ENCODE measurements at places on chromosomes 11 and 22.

DNA sequence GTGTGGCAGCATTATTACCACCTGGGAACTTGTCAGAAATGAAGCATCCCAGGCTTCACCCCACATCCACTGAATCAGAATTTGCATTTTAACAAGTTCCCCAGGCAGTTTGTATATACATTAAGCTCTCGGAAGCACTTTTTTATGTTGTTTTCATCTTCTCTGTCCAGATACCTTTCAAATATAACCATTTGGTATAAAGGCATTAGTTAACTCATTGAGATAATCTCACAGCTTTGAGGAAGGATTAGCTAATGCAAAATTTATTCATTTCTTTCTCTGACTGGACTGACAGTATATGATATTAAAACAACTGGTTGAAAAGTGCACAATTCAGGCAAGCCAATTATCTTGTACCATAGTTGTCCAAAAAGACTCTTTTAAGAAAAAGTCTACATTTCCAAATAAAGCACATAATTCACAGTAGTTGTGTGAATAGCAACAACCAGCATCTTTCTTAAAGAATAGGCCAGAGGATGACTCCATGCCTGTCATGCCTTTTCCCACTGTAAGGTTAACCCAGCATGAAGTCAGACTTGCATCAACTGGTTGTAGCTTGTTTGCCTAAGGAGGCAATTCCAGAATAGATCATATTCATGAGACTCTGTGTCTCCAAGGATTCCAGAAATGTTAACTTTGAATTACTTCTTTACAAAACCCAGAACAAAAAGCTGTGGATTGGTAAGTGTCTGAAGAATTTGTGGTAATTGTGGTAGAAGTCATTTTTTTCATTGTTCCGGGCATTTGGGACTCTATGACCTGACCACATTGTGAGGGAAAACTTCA is 254.3 kb upstream of the SESN3 start:
- no peak for DNase-seq

DNA sequence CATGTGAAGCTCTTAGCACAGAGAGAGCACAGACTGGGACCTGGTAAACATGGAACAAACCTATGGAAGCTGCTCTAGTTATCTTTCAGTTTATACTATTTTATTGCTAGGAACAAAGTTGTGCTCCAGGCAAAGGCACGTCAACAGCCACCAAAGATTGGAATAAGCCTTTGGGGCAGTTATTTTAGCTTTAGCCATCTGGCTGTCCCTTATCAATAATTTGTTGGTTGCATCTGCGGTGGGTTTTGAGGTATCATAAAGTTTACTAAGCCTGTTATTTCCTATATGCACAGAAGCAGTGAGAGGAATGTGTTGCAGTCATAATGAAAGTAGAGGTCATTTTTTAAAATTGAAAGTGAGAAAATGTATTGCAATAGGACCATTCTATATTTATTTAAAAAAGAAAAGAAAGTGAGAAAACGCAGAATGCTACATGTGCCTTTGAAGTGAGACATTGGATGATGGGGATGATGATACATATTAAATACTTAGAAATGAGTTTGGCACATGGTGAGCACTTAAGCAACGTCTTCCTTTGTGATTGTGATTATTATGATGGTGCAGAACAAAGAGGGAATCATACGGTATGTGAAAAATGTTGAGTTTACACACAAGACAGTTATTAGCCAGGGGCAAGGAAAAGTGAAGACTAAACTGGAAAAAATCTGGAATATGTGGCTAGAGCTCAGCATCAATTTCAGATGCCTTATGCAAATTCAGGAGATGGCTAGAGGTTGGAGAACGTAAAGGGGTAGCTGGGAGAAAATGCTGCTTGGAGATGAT is 58.3 kb downstream of the PRR5L start:
- peak; percentile 93 for DNase-seq

GRCh38 chr22:42269432-42270175 is 849 bp downstream of the TCF20 start:
- DNase-seq: no peak

- no peak for DNase-seq
Observed at GRCh38 chr11:89205378-89205777, 27.7 kb downstream of the TYR start.

DNA sequence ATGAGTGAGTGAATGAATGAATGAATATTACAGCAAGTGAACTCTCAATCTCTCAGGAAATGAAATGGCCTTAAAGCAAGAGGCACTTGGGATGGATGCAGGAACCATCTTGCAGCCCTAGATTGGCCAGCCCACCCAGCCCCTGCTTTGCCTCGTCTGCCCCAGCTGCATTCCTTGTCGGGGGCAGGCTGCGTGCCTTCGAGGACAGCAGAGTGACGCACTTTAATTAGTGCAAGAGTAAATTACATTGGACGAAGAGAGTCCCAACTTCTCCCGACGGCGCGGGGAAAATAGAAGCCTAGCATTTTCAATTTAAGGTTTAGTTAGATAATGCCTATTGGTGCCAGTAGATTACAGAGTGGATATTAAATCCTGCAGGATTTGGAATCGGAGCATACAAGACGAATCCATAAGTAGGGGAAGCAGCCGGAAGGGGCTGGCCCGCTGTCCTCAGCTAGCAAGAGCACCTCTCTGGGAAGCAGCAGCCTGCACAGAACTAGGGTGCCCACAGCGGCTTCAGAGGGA is 33.8 kb downstream of the TRIM29 start:
- DNase-seq: no peak

DNA sequence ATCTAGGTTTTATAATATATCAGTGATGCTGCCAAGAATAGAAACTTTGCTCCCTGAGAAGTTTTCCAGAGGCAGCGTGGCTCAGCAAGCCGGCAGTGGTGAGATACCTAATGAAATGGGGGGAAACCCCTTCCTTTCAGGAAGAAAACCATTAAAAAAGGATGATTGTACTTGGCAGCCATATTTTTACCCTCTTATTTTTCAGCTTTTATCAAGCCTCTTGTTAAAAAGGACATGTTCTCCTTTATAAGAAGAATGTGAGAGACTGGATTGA is 9.0 kb upstream of the ME3 start:
- no peak for DNase-seq

DNA sequence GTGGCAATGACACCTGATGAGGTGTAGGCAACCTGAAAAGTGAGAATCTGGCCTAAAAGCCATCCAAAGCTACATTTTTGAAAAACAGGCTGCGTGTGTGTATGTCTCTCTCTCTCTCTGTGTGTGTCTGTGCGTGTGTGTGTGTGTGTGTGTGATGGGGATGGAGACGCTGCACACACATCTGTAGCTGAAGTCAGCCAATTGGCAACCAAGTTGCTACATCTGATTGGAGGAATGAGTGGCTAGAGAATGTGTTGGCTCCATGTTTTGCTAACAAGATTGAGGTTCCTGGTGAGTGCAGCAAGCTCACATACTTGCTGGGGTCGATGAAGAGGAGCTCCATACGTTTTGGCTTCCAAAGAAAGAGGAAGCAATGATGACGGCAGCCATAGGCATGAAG is 311.4 kb upstream of the NCAM1 start:
- DNase-seq: no peak

GRCh38 chr11:44597358-44598012 is 32.0 kb downstream of the CD82 start:
- no peak for DNase-seq

- DNase-seq: no peak
Observed at GRCh38 chr11:122322329-122322728, 206.3 kb upstream of the BLID start.

- DNase-seq: no peak
Observed at GRCh38 chr11:107824668-107825369, 33.8 kb downstream of the SLC35F2 start.

- DNase-seq: no peak
Observed at GRCh38 chr11:95708681-95709080, 80.9 kb downstream of the FAM76B start.

DNA sequence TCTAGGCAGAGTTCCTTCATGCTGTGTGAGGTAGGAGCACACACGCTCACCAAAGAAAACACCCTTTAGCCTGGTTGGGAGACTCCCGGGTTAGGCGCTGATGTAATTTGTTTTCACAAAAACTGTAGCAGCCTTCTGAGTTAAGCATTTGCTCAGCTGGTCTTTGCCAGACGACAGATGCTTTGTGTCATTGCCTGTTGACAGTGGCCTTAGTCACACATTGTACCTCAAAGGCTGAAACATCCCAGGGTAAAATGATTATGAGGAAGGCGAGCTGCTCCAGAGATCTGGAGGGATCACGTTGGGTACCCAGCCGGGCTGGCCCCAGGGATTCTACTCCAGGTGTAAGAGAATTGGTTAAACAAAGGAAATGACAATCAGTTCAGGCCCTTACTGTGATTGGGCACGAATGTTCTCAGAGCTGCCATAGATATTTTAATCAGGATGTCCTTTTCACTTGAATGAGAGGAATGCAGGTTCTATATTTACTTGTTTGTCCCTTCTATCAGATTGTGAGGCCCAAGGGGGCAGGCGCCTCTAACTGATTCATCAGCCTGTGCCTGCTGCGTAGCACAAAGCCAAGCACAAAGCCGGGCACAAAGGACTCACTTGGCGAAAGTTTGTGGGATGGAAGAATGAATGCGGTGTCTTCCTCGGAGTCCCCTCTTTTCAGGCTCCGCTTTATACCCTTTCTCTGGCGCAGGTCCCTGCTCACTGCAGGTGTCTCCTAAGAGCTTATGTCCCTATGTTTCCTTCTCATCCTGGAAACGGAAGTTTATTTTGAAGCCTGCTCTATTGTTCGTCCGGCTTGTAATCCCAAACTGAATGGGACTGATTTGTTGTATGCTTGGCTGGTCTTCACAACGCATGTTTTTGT is 47.1 kb downstream of the ADM start:
- DNase-seq: peak; percentile 78

- DNase-seq: peak; percentile 33
Observed at GRCh38 chr11:123577081-123577598, 77.3 kb downstream of the SCN3B start.

GRCh38 chr22:25368271-25368670 is 148.8 kb downstream of the CRYBB2 start:
- peak; percentile 40 for DNase-seq

DNA sequence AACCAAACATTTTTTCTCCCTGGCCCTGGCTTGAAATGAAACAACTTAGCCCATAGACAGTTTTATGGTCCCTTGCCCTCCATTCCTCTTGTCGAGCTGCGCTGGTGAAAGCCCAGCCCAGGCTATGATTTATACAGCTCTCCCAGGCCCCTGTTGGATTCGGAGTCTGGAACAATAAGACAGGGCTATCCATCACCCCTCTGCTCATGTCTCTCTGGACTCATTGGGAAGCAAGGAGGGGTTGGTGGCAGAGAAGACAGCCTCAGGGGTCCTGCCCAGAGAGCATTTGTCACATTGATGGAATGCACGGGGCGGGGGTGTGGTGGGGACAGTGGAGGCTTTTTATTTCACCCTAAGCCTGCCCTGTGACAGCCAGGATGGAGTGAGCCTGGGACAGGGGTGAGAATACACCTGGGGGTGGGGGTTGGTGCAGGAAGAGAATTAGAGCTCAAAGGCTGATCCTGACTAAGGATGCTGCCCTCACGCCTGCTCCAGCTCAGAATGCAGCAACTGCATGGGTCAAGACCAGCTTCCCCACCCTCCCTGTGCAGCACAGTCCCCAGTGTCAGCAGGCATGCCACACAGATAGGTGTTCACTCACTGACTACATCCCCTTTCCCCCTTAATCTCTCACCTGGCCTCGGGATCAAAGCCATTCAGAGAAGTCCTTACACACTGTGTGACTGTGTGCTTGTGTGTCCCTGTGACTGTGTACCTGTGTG is 10.0 kb upstream of the PKNOX2 start:
- no peak for DNase-seq

- no peak for DNase-seq
Observed at GRCh38 chr22:23116506-23117263, 25.1 kb downstream of the RSPH14 start.

- DNase-seq: no peak
Observed at GRCh38 chr22:49583886-49584505, 243.7 kb downstream of the BRD1 start.

GRCh38 chr11:35290876-35291275 is 128.5 kb downstream of the SLC1A2 start:
- DNase-seq: no peak

DNA sequence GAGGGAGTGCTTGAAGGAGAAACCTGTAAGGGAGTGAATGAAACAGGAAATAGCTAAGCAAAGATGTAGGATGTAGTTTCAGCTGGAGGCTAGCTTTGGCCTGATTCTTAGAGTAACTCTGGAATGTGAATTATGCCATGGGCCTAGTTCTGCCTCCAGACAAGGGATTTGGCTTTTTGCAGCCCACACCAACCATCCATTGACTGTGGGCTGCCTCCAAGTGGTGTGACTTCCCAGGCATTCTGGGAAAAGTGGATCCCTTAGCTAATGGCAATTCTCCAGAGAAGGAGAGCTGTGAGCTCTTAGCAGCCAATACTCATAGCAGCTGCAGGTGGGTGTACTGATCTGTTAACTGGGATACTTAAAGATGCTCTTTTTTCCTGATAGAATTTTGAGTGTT is 2.0 kb upstream of the OR9I1 start:
- no peak for DNase-seq

- no peak for DNase-seq
Observed at GRCh38 chr11:12212174-12212820, 101.9 kb downstream of the MICAL2 start.

DNA sequence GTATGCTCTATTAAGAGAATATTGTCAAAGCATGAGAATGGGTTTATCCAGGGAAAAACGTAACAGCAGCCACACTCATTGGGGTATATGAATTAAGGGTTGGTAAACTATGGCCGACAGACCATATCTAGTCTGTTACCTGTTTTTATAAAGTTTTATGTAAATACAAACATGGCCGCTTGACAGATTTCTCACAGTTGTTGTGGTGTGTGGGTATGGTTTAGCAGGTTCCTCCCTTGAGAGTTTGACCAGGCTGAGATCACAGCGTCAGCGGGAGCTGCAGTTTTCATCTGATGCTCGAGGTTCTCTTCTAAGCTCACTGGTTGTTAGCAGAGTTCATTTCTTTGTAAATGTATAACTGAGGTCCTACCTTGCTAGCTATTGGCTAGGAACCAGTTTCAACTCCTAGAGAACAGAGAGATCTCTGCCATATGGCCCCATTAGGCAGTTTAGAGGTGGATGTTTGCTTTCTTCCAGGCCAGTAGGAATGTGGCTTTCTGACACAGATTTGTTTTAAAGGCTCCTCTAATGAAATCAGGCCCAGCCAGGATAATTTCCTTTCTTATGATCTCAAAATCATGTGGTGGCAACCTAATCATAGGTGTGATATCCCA is 45.5 kb upstream of the GRIK4 start:
- no peak for DNase-seq

DNA sequence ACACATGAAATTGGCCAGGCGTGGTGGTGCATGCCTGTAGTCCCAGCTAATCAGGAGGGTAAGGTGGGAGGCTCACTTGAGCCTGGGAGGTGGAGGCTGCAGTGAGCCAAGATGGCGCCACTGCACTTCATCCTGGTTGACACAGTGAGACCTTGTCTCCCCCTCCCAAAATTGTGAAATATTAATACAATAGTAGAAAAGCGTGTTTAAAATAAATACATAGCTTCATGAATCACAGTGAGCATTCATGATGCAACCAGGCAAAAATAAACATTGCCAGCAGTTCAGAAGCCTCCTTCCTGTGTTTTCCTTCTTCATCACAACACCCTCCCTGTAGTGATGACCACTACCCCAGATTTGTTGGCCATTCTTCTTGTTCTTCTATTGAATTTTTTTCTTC is 4.3 kb upstream of the TEAD1 start:
- no peak for DNase-seq

- DNase-seq: no peak
Observed at GRCh38 chr22:42871146-42872050, 14.3 kb upstream of the ARFGAP3 start.
